ENCODE measurements at places on chromosomes 2 and 18.

DNA sequence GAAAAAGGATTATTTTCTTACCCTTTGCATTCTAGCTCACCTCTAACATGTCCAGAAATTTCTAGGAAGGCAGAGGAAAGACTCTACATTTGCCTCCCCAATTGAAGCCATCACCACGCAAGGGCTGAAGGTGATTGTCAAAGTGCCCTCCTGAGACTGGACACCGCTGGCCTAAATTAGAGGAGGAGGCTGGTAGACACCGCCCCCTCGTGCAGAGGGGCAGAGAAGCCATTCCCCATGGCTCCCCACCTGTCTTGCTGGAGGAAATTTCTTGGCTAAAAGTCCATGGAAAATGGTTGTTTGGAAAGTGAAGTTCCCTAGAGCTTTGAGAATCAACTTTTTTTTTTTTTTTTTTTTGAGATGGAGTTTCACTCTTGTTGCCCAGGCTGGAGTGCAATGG lies 31.3 kb upstream of the CREB1 start:
- DNase-seq, result no peak

GRCh38 chr2:32671885-32672533 lies 44.2 kb downstream of the TTC27 start:
- DNase-seq, result no peak

DNA sequence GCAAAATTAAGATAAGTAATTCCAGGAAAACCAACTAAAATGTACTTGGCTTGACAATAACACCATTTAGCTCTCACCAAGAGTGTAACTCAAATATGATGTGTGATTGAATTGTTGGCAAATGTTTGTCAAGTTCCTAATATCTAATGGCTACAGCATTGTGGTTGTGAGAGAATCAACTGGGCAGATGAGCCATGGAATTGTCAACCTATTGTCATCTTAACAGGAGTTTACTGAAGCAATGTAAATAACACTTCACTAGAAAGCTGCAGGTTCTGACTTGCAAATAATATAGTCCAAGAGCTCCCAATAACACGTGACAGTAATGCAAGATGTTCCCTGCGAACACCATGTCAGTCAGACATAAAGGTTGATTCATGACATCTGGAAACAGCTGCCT lies 495.2 kb upstream of the MEIS1 start:
- DNase-seq, result no peak

DNA sequence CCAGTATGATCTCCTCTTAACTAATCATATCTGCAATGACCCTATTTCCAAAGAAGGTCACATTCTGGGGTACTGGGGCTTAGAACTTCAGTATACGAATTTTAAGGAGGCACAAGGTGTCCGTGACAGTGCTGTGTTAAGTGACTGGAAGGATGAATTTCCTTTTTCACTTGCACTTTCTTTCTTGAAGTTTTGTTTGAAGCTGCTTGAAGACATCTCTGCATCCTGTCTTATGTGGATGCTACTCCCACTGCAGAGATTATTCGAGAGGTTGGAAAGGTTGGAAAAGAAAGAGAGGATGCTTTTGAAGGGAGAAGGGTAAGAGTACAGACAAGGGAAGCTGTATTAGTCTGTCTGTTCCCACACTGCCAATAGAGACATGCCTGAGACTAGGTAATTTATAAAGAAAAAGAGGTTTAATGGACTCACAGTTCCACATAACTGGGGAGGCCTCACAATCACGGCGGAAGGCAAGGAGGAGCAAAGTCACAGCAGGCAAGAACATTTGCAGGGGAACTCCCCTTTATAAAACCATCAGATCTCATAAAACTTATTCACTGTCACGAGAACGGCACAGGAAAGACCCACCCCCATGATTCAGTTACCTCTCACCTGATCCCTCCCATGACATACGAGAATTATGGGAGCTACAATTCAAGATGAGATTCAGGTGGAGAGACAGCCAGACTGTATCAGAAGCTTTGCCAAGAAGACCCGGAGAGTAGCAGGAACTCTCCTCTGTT lies 3.6 kb upstream of the RNF144A start:
- no peak for DNase-seq

- DNase-seq, result no peak
These were observed 181.5 kb upstream of the ID2 start for GRCh38 chr2:8500124-8501054.

- no peak for DNase-seq
These were observed 44.0 kb downstream of the SUMO1 start for GRCh38 chr2:202194418-202194817.

DNA sequence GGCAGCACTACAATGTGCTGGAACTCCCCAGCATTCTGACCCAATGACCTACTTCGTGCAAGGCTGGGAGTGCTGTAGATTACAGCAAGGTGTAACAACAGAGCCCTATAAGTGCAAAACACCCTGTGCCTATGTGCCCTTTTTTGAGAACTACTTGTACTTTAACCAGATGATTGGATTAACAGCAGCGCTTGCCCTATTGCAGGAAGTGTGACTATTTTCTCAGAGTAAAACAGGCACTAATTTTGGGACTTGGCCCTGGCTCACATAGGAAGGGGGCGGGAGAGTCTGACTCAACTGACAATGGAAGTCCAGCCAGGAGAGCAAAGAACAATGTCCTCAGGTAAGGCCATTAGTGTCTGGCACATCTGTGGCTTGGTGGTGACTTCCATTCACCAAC lies 35.6 kb upstream of the RNF125 start:
- no peak for DNase-seq

DNA sequence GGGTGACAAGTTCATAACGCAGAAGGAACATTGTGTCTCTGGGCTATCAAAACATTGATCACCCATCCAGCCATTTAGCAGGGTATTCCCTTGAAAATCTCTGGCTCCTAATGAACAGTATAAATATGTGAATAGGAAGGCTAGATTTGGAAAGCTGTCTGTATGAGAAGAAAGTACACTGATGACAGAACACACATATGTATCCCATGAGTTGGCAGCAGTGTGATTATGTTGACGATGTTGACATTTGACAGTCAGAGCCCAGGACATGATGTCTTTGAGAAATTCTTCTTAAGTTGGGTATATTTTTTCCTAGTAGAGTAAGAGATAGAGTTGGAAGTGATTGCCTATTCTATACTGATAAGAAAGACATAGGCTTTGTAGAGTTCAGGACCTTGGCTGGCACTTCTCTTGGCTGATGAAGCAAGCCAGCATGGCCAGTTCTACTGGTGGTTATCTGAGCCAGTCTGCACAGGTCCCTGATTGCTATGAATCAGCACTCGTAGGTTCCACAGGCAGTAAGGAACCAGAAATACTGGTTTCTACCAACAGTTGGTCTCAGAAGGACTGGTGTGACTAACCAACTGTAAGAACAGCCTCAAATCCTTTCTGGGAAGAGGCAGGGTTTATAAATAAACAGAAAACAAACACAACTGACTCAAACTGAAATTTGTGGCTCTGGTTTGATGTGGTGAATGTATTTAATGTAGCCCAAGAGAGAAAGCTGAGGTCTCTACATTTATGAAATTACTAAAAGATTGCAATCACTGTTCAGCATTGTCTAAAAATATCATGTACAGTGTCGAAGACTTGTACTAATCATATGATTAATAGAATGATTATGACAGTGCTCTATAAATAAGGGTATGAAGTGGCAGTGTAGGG lies 43.9 kb upstream of the RAPH1 start:
- DNase-seq, result no peak

- no peak for DNase-seq
These were observed 25.3 kb downstream of the CROCC2 start for GRCh38 chr2:240931319-240931949.

- no peak for DNase-seq
These were observed 365.5 kb upstream of the KLHL29 start for GRCh38 chr2:23019476-23019875.
